ENCODE measurements at places on chromosomes 13 and 19. TPM values are rescaled to one million over a fixed set of nuclear protein-coding genes. Genes with fewer than 3 reads are reported as not detected.

Gene KLF1
- not detected for total RNA-seq

Gene ZNF132
- total RNA-seq, result 0.29 TPM

Gene NOVA2
- not detected for total RNA-seq

Gene TMEM255B
- 0.53 TPM for total RNA-seq

Gene PLK5
- not detected for total RNA-seq

Gene EFNB2
- 25.1 TPM for total RNA-seq

Gene SPC24
- total RNA-seq, result 78.5 TPM

Gene CYP4F8
- not detected for total RNA-seq

Gene PROZ
- not detected for total RNA-seq

Gene KLK7
- total RNA-seq, result not detected
